Motor neuron (in vitro differentiated cells): ENCODE measurements at places on chromosomes 2 and 18.

- ATAC-seq, result no peak
Measured at GRCh38 chr2:37201766-37202165, 5.5 kb downstream of the CEBPZOS start.

GRCh38 chr2:147989809-147990403, 30.6 kb downstream of the ORC4 start:
- peak; percentile 75 for ATAC-seq

GRCh38 chr2:219281588-219281987, 2.4 kb downstream of the DNAJB2 start:
- ATAC-seq, result no peak

- ATAC-seq, result no peak
Measured at GRCh38 chr2:229810786-229811185, 96.4 kb upstream of the DNER start.

DNA sequence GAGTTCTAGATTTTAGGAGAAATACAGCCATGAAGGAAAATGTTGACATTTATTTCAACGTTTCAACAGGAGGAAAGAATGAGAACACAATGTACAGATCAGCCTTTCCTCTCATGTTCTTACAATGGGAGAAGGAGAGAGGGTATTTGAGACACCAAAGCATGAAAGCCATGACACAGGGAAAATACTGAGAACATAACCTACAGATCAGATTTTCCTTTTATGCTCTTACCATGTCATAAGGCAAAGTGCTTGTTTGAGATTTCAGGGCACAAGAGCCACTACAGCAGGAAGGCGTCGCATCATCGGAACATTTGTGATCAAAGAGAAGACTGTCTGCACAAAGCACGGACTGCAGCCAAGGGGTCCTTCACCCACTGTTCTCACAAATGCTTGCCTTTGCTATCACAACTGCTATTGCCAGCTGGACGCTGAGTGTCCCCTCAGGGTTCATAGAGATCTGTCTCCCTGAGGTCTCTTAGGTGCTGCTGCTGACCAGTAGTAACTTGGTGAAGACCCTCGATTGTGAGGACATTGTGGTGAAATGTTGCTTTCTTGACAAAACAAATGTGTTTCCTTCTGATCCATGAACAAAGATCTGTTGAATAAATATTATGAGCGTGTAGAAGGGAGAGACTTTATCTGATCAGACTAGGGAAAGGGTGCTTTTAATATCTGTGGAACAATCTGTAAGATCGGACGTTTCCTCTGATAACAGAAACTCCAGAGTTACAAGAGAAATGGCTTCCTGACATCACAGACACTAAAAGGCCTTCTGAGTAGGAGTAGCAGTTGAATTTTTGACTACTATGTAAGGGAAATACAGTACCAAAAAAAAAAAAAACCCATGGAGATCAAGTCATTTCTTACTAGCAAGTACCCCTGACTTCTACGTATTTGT, 6.4 kb upstream of the IL1RL1 start:
- no peak for ATAC-seq

GRCh38 chr2:216491793-216492596, 6.6 kb upstream of the RPL37A start:
- no peak for ATAC-seq

DNA sequence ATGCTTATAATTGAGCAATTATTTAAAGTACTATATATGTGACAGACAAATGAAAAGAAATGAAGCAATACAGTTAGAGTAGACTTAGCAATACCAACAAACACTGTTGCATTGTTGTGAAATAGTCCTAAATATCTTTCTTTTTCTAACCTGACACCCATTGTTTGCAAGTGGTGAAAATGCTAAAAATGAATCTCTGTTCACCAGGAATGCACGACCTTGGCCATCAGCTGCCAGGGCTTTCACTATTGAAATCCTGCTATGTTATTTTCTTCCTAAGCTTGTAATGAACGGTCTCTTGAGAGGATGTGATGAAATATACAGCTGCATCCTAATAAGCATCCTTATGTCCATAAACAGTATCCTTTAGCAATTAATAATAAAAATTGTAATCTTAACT, 136.2 kb upstream of the MGAT5 start:
- ATAC-seq, result no peak

DNA sequence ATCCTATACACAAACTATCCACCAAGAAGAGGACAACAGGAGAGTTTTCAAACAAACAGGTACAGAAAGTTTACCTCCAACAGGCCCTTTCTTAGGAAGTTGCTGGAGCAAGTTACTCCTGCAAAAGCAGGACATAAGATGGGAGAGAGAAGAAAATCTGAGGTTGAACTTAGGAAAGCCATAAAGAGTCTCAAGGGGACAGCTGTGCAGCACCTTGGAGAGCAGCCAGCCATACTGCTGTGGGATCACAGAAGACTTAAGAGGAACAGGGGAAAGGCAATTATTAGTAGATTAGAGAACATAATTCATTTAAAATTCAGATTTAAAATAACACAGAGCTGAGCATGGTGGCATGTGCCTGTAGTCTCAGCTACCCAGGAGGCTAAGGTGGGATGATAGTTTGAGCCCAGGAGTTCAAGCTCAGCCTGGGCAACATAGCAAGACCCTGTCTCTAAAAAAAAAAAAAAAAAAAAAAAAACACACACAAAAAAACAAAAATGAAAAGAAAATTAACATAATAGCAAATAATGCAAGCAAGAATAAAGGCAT, 148.1 kb upstream of the SIX3 start:
- no peak for ATAC-seq

GRCh38 chr2:199869653-199870052, 18.7 kb upstream of the FTCDNL1 start:
- ATAC-seq, result no peak

GRCh38 chr2:26880910-26881435, 33.0 kb downstream of the DPYSL5 start:
- ATAC-seq, result no peak

DNA sequence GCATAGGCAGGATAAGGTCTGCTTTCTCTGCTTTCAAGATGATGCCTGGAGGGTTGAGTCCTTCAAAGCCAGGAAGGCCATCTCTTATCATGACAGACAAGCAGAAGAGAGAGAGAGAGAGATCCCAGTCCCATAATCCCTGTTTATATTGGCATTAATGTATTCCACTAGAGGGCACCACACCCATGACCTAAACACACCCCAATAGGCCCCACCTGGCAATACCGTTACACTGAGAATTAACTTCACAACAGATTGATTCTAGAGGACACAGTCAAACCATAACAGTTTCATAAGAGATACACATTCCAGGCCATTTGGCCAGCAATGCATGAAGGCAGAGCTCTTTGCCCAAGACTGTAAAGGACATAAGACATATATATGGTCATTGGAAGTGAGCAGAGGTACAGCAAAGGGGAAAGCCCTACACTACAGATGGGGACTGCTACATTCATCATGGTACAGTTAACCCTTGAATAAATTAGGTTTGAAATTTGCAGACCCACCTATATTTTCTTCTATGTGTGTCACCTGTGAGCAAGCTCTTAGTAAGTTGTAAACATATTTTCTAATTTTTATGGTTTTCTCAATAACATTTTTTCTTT, 1516.1 kb downstream of the RPIA start:
- no peak for ATAC-seq

DNA sequence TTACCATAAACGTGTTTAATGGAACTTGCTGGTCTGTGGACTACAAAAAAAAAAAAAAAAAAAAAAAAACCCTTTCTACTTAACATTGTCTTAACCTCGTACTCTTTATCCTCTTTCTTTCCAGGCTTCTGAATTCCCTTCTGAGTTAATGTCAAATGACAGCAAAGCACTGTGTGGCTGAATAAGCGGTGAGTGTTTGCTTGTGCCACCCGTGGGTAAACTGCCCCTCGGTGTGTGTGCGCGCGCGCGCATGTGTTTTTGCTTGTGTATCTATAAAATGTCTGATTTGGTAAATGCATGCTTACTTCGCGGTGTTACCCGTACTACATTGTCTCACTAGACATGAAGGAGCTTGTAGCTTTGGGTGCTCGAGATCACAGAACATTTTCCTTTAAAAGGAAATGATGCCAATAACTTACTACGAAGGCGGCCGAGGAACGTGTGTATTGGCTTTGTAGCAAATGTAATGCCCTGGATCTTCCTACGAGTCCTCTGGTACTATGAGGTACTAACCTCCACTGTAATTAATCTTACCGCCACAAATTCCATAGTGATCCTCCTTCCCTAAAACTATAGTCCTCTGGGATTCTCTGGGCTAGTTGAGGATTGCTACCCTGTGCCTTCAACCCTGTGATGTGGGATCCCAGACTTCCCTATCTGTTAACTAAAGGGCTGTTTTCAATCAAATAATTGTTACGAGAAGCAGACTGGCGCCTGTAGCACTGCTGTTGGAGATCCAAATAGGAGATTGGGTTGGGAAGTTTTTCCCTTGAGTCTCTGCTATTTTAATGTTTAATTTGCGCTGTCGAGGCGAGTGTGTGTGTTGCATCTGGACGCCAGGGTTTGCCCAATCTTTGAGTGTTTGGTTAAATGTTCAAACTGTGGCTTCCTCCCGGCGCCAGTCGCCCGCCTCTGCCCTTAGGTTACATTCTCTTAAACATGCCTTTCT, 1.1 kb downstream of the ID2 start:
- no peak for ATAC-seq

DNA sequence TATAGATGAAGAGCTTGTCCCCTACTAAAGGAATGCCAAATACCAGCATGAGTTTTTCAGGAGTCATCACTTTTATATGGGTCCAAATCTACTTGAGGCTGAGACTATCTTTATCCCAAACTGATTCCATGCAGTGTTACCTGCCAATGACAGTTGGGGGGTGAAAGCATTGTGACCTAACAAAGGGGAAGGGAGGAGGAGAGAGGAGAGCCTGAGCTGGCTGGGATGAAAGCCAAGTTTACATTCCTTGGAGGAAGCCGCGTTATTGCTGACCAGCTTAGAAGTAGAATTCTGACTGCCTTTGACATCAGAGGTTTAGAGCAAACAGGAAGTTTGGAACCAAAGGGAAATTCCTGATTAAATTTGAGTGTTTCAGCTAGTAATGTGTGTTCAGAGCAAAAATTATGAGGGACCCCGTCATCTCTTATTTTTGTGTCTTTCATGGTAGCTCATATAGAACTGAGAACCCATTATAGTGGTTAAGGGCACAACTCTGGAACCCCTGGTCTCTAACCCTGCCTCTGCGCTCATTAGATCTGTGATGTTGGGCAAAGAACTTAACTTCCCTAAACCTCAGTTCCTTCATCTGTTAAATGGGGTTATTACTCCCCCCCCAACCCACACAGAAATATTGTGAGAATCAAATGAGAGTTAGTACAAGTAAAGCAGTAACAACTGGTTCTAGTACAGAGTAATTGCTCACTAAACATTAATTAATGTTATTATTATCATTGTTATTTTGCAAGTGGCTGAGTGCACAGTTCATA, 199.3 kb upstream of the EPAS1 start:
- ATAC-seq, result peak; percentile 91

GRCh38 chr2:26422947-26423629, 21.4 kb downstream of the DRC1 start:
- ATAC-seq, result no peak

- no peak for ATAC-seq
Measured at GRCh38 chr18:8529609-8530008, 79.6 kb upstream of the RAB12 start.

- ATAC-seq, result no peak
Measured at GRCh38 chr2:45458909-45459563, 152.0 kb downstream of the SRBD1 start.

DNA sequence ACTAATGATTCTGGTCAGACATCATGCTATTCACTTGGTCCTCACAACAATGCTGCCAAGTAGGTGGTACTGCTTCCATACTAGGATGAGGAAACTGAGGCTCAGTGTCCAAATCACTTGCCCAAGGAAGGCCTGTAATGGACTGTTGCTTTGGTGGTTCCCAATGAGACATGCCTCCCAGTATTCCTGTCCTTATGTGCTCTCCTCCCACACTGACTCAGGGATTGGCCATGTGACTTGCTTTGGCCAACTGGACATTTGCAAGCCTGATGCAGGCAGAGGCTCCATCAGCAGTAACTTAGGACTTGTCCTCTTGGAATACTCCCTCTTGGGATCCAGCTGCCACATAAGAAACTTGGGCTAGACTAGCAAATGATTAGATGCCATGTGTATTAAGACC, 3.0 kb downstream of the FBXO41 start:
- ATAC-seq, result no peak

GRCh38 chr2:216430811-216431530, 18.7 kb downstream of the SMARCAL1 start:
- no peak for ATAC-seq

DNA sequence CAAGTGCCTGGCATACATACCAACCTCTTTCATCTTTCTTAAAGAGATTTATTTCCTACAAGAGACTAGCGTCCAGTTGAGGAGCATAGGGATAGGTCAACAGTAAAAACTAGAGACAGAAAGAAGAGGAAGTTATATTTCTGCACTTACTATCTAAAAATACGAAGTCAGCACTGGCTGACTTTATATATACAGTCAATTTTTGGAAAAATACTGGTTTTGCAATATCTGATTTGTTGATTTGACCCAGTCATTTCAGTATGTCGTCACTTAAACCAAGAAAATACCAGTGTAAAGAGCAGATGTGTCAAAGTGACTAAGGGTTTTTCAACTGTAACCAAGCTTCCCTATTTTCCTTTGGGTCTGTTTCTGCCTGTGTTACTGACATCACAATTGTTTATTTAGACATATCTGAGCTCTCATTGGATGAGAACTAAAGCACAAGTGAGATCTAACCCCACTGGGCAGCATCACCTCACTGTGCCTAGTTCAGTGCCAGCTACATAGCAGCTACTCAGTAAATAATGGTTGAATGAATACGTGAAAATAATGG, 23.0 kb downstream of the CYTIP start:
- ATAC-seq, result no peak

GRCh38 chr2:26238311-26238958, 6.0 kb downstream of the HADHA start:
- no peak for ATAC-seq

DNA sequence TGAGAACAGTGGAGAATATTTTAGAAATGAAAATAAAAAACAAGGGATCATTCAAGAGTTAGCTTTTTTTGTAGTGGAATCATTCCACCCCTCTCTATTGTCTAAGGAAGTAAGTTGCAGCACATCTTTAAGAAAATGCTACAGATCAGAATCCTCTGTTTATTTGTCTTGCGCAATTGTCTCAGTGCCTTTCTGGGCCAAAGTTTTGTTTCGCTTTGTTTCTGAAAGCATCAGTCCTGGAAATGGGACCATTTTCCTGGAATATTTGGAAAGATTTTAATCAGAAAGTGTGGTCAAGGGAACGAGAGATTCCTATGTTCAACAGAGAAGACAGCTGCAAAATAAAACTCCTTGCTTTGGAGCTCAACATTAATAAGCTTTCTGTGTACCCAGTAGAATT, 74.0 kb downstream of the NRXN1 start:
- ATAC-seq, result no peak

GRCh38 chr2:24768601-24769000, 24.6 kb downstream of the PTRHD1 start:
- ATAC-seq, result no peak
